ENCODE measurements at places on chromosomes 6 and 20. TPM values are rescaled to one million over a fixed set of nuclear protein-coding genes. Genes with fewer than 3 reads are reported as not detected.

GRCh38 chr6:6723921-6724538 lies 135.5 kb downstream of the LY86 start:
- peak overlapping the region; percentile 90 for H3K27ac ChIP-seq
- H3K27me3 ChIP-seq: no peaks in the 10 kb centered on the region
- H3K4me3 ChIP-seq: no peak overlapping the region

DNA sequence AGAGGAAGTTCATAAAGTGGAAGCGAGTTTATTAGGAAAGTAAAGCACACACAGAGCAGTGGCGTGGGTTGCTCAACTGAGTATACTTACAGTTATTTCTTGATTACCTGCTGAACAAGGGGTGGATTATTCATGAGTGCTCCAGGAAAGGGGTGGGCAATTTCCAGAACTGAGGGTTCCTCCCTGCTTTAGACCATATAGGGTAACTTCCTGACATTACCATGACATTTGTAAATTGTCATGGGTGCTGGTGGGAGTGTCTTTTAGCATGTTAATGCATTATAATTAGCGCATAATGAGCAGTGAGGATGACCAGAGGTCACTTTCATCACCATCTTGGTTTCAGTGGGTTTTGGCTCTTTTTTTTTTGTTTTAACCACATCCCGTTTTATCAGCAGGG lies 29.8 kb downstream of the PDYN start:
- no peak for DNase-seq
- H3K27ac ChIP-seq: no peak overlapping the region
- no peaks in the 10 kb centered on the region for H3K36me3 ChIP-seq

DNA sequence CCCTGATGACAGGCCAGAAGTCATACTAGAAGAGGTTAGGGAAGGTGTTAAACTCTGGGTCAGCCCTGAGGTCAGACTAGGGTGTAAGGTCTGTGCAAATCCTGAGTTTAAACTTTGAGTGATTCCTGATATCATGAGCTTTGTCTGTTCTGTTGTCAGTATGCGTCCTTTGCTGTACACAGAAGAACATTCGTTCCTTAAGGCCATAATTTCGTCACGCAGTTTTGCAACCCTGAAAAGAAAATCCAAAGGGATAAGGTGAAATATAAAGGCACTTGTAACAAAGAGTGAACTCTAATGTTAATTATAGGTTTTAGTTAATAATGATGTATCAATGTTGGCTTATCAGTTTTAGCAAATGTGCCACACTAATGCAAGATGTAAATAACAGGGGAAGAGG lies 2.3 kb downstream of the DST start:
- H3K36me3 ChIP-seq: peaks cover 22% of the 10 kb centered on the region
- DNase-seq: no peak
- H3K27me3 ChIP-seq: no peaks in the 10 kb centered on the region
- peaks cover 9% of the 10 kb centered on the region for H3K4me1 ChIP-seq
- H3K4me3 ChIP-seq: no peak overlapping the region
- H3K27ac ChIP-seq: no peak overlapping the region

GRCh38 chr6:115997990-115998585 lies 62.6 kb downstream of the FRK start:
- H3K4me3 ChIP-seq: no peak overlapping the region
- no peaks in the 10 kb centered on the region for H3K4me1 ChIP-seq
- no peak for DNase-seq
- H3K27me3 ChIP-seq: no peaks in the 10 kb centered on the region

- DNase-seq: no peak
- H3K4me3 ChIP-seq: no peak overlapping the region
- no peaks in the 10 kb centered on the region for H3K27me3 ChIP-seq
- H3K36me3 ChIP-seq: no peaks in the 10 kb centered on the region
- no peaks in the 10 kb centered on the region for H3K4me1 ChIP-seq
- H3K27ac ChIP-seq: no peak overlapping the region
Measured at GRCh38 chr6:30932665-30933365, 845 bp upstream of the SFTA2 start.

GRCh38 chr6:35370124-35370741 lies 27.9 kb downstream of the PPARD start:
- H3K4me3 ChIP-seq: no peak overlapping the region
- no peaks in the 10 kb centered on the region for H3K36me3 ChIP-seq
- peak overlapping the region; percentile 39 for H3K27ac ChIP-seq
- DNase-seq: peak; percentile 50
- H3K27me3 ChIP-seq: no peaks in the 10 kb centered on the region

DNA sequence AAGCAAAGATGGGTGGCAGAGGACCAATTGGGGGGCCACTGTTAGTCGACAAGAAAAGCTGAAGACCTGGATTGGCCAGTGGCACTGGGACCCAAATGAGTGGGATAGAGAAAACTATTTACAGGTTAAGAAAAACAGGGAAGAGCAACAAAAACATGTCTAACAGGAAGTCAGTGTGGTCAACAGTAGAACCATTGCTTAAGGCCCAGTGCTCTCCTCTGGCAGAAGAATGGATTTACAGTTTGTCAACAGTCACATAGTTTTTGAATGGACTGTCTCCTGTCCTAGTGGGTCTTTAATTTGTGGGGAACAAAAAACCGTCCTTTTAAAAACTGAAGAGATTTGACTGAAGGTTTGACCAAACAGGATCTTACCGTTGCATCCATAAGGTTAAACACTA lies 12.1 kb upstream of the WTAP start:
- no peak overlapping the region for H3K4me3 ChIP-seq
- H3K36me3 ChIP-seq: no peaks in the 10 kb centered on the region
- H3K27me3 ChIP-seq: no peaks in the 10 kb centered on the region
- peak overlapping the region; percentile 78 for H3K27ac ChIP-seq
- no peak for DNase-seq
- peaks cover 33% of the 10 kb centered on the region for H3K4me1 ChIP-seq

DNA sequence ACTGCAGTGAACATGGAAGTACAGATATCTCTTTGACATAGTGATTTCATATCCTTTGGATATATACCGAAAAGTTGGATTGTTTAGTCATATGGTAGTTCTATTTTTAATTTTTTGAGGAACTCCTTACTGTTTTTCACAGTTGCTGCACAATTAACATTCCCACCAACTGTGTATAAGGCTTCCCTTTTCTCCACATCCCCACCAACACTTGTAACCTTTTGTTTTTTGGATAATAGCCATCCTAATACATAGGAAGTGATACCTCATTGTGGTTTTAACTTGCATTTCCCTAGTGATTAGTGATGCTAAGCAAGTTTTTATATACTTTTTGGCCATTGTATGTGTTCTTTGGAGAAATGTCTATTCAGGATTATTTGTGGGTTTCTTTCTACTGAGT lies 45.1 kb upstream of the TENT5A start:
- H3K36me3 ChIP-seq: no peaks in the 10 kb centered on the region
- DNase-seq: no peak
- H3K4me1 ChIP-seq: no peaks in the 10 kb centered on the region
- no peak overlapping the region for H3K27ac ChIP-seq
- no peaks in the 10 kb centered on the region for H3K27me3 ChIP-seq

- no peak overlapping the region for H3K4me3 ChIP-seq
- DNase-seq: no peak
- H3K36me3 ChIP-seq: no peaks in the 10 kb centered on the region
- no peaks in the 10 kb centered on the region for H3K27me3 ChIP-seq
Measured at GRCh38 chr20:7195704-7196103, 428.2 kb downstream of the BMP2 start.

DNA sequence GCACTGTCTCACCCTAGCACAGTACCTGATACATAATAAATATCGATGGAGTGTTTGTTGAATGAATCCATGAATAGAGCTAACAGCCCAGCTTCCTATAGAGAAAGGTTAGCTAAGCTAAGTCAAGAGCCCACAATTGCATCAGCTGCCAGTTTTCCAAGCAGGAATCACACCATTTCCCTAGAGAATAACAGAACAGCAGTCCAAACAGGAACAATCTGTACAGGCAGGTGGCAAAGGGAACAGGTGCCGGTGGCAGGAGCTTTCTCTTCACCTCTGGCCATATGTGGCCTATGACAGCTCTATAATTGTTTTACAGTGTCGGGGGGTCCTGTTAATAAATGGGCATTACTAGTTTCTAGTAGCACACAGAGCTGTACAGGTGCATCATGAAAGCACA lies 38.8 kb downstream of the ISM1 start:
- H3K4me1 ChIP-seq: no peaks in the 10 kb centered on the region
- no peaks in the 10 kb centered on the region for H3K27me3 ChIP-seq
- DNase-seq: no peak

The DEFB112 gene
- total RNA-seq: not detected

The SAMD5 gene
- 1.5 TPM for total RNA-seq

The PROKR2 gene
- not detected for total RNA-seq

The NKX2-4 gene
- total RNA-seq: not detected

The COL9A1 gene
- total RNA-seq: not detected

Measured in transverse colon (tissue), 4 donors.